B cell (primary cell): ENCODE measurements at places on chromosomes 7 and 10. TPM values are rescaled to one million over a fixed set of nuclear protein-coding genes. Genes with fewer than 3 reads are reported as not detected.

DNA sequence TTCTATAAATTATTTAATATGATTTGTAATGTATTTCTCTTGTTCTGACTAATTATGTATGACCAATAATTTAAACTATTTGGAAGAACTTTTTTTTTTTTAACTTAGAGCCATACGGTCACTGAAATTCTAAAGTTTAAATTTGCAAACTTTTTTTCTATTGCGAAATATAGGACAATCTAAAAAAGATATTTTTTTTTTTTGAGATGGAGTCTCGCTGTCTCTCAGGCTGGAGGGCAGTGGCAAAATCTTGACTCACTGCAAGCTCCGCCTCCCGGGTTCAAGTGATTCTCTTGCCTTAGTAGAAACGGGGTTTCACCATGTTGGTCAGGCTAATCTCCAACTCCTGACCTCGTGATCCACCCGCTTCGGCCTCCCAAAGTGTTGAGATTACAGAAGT is 130.5 kb downstream of the CPED1 start:
- no peak for DNase-seq

The IQUB gene
- 0.01 and 0.07 TPM in 2 replicates for polyA plus RNA-seq

- no peak for DNase-seq
These were observed 17.1 kb downstream of the OAT start for GRCh38 chr10:124401633-124402032.

The WNT2 gene
- polyA plus RNA-seq, result not detected in 2 replicates

DNA sequence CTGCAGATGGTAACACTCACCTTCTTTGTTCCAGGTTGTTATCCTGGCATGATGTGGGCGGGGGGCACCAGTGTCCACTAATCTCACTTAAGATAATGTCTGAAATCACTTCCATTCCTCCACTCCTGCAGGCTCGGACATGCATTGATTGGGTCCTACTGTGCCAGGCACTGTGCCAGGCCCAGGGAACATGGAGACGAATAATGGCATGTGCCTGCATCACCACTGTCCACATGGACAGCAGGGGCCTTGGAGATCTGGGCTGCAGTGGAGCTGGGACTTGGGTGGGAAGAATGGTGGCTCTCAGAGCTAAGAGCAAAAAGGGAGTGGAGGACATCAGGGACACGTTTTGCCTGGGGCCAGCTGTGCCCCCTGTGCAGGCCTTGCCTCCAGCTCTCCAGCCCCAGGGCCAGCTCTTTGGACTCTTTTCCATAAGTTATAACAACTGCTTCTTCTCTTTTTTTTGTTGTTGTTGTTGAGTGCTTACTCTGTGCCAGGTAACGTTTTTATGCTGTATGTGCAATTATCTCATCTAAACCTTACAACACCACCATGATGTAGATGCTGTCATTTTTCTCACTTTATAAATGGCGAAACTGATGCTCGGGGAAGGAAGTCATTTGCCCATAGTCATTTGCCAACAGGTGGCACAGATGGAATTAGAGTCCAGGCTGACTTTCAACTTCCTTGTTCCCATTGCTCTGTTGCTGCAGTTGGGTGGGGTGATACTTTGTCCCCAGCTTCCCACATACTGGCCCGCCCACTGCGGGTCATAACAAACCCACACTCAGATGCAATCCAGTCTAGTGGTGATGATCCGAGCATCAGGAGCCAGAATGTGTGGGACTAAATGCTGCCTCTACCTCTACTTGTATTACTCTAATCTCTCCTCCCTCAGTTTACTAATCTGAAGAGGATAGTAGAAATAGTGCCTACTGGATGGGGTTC is 19.1 kb downstream of the PLPP4 start:
- no peak for DNase-seq

GRCh38 chr10:2813693-2814092 is 253.7 kb upstream of the PFKP start:
- no peak for DNase-seq
